ENCODE measurements at places on chromosomes 2 and 18. TPM values are rescaled to one million over a fixed set of nuclear protein-coding genes. Genes with fewer than 3 reads are reported as not detected.

MYCN gene
- not detected for total RNA-seq

CGREF1 gene
- 0.37 TPM for total RNA-seq

RMND5A gene
- total RNA-seq: 27.2 TPM

ALS2 gene
- 27.2 TPM for total RNA-seq

UGT1A3 gene
- 67.1 TPM for total RNA-seq

GCG gene
- total RNA-seq: not detected

All from PC-9 (cell line).